ENCODE measurements at places on chromosomes 13 and 19.

DNA sequence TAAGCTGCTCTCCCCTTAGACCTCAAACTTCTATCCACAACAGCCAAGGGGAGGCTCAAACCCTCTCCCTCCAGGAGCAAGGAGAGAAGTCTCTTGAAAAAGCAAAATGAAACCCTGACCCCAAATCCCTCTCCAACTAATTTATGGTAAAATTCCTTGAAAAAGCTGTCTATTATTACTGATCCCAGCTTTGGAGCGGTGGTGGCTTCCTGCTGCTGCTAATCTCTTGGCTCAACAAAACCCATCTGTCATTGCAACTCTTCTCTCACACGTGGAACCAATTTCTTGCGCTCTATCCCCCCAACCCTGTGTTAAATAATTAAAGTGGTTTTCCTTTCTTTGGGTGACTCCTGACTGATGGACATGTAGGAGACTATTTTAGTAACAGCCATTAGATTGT lies 64.1 kb upstream of the OXGR1 start:
- peak; percentile 4 for DNase-seq

- DNase-seq: no peak
Observed at GRCh38 chr13:19567820-19568534, 6.6 kb upstream of the TPTE2 start.

DNA sequence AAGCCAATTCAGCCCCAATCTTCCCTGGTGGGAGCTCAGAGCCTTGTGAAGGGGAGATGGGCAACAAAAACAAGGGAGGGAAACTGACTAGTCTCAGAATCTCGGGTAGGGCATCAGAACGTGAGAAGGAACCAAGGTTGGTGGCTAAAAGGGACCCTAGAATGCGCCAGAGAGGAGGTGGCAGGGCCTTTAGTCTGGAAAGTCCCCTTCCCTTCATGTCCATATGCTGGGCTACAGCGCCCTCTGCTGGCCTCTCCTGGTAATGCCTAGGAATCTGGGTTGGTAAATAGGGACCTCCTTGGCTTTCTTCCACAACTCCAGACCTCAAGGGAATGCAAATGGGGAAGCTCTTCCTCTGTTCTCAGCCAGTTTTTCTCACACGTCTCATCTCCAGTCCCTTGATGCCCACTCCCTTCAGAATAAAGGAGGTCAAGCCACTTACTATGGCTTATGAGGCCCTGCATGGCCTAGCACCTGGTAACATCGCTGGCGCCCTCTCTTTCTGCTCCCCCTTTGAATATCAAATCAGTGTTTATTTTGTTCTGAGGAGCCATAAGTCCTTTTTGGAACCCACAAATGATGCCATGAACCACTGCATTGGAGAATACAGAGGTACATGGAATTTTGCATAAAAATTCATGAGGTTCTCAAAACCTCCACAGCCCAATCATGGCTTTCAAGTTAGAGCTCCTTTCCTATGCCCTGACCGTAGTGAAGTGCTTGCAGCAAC lies 1.4 kb upstream of the CCDC97 start:
- DNase-seq: peak; percentile 85

- no peak for DNase-seq
Observed at GRCh38 chr13:48429886-48430285, 17.0 kb upstream of the LPAR6 start.

GRCh38 chr19:14565298-14565679 lies 6.6 kb downstream of the NDUFB7 start:
- no peak for DNase-seq

DNA sequence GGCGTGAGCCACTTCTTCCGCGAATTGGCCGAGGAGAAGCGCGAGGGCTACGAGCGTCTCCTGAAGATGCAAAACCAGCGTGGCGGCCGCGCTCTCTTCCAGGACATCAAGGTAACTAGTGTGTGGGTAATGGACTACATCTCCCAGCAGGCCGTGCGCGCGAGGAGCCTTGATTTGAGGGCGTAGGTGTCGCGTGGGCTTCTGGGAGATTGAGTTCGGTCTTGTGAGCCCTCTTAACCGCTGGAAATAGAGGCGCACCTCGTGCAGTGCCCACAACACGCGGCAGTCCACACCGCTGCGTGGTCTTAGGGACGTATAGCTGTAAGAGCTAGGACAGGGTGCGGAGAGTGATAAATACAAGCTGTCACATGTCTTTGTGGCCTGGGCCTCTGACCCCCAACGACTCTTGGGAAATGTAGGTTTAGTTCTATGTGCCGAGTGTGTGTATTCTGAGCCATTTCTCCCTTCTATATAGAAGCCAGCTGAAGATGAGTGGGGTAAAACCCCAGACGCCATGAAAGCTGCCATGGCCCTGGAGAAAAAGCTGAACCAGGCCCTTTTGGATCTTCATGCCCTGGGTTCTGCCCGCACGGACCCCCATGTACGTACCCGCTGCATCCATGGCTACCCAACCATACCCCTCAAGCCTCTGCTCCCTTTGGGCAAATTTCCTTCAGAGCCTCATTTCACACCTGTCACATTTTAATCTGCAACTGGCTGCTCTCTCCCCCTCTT lies 864 bp downstream of the FTL start:
- DNase-seq: peak; percentile 76

GRCh38 chr13:22232186-22232585 lies 561.3 kb downstream of the FGF9 start:
- no peak for DNase-seq

Data from AG10803 (cell line).